ENCODE measurements at places on chromosomes 7 and 10. TPM values are rescaled to one million over a fixed set of nuclear protein-coding genes. Genes with fewer than 3 reads are reported as not detected.

Gene SLC29A4
- total RNA-seq: 2.9 TPM

Gene HABP2
- total RNA-seq: 289 TPM

DNA sequence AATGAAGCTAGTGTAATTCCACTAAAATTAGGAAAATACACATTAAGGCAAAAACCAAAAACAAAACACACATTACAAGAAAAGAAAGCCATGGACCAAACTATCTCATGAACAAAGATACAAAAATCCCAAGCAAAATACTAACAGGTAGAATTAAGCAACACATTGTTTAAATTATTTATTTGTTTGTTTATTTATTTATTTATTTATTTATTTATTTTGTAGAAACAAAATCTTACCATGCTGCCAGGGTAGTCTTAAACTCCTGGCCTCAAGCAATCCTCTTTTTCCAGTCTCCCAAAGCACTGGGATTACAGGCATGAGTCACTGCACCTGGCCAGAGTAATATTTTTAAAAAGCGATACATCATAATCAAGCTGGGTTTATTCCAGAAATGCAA is 6.8 kb upstream of the SLC29A3 start:
- DNase-seq: no peak

GRCh38 chr10:127245456-127245855 is 49.1 kb upstream of the INSYN2A start:
- DNase-seq: no peak

- no peak for DNase-seq
Measured at GRCh38 chr10:97444212-97444611, 1.6 kb downstream of the EXOSC1 start.

DNA sequence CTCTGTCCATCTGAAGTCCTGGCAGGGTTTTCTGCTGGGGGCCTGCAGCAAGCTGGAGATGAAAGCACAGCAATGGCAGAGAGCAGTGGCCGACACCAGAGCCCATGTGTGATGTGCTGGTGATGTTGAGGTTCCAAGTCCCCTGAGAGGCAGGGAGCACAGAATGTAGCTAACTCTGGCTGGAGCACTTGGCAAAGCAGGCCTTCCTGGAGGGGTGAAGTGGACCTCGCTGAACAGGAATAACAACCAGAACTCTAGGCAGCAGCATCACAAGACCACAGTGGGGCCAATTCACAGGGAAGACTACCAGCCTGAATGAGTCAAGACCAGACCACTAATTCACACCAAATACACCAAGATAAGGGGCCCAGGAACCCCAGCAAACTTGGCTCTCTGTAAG is 22.8 kb upstream of the MSMB start:
- no peak for DNase-seq

- no peak for DNase-seq
Measured at GRCh38 chr10:116998172-116998571, 6.8 kb downstream of the SHTN1 start.

Gene WIPF3
- 0.73 TPM for total RNA-seq

DNA sequence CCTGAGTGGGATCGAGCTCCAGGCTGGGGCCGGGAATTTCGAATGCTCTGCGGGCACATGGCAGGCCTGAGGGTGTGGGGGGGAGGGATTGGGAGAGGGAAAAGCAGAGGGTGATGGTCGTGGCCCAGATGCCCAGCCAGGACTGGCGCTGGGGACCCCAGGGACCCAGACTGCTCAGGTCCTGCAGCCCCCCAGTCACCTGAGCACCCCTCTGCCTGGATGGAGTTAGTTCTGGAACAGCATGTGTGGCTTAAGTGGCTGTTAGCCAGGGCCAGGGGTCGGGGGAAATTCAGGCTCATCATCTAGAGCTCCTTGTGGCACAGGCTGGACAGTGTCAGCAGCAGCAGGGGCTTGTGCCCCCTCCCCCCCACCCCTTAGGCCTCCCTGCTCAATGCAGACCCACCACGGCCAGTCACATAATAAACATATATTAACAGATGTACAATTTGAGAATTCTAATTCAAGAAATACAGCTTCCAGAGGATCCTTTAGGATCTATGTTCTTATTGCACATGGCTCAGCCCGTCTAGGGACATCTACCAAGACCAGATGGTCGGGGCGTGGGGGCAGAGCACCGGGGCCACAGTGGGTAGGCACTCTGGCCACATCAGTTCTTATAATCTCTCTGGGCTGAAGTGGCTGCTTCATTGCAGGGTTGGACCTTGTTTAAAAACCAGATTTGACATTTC is 22.2 kb downstream of the DNAJB12 start:
- DNase-seq: no peak

GRCh38 chr10:3477683-3478082 is 305.1 kb upstream of the PITRM1 start:
- no peak for DNase-seq

Gene SPACDR
- total RNA-seq: not detected

Gene OGA
- total RNA-seq: 32.8 TPM

Gene KAZALD1
- total RNA-seq: 0.78 TPM

Gene ALOX5
- total RNA-seq: 4.8 TPM

- no peak for DNase-seq
Measured at GRCh38 chr7:101960985-101961708, 143.7 kb downstream of the CUX1 start.

Gene ZNF736
- 4.3 TPM for total RNA-seq

DNA sequence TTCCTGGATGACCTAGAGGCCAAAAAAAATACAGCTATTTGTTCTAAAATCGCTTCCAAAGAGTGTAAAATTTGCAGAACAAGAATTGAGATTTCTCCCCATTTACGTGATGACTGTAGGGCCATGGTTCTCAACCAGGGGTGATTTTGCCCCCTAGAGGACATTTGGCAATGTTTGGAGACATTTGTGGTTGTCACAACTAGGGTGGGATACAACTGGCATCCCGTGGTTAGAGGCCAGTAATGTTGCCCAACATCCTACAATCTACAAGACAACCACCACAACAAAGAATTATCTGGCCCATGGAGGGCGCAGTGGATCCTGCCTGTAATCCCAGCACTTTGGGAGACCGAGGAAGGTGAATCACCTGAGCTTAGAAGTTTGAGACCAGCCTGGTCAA is 22.8 kb upstream of the MALSU1 start:
- no peak for DNase-seq

GRCh38 chr10:127999297-128000129 is 92.6 kb downstream of the PTPRE start:
- DNase-seq: no peak

Gene LIPK
- total RNA-seq: not detected

GRCh38 chr10:131280101-131280500 is 31.4 kb downstream of the TCERG1L start:
- DNase-seq: no peak

DNA sequence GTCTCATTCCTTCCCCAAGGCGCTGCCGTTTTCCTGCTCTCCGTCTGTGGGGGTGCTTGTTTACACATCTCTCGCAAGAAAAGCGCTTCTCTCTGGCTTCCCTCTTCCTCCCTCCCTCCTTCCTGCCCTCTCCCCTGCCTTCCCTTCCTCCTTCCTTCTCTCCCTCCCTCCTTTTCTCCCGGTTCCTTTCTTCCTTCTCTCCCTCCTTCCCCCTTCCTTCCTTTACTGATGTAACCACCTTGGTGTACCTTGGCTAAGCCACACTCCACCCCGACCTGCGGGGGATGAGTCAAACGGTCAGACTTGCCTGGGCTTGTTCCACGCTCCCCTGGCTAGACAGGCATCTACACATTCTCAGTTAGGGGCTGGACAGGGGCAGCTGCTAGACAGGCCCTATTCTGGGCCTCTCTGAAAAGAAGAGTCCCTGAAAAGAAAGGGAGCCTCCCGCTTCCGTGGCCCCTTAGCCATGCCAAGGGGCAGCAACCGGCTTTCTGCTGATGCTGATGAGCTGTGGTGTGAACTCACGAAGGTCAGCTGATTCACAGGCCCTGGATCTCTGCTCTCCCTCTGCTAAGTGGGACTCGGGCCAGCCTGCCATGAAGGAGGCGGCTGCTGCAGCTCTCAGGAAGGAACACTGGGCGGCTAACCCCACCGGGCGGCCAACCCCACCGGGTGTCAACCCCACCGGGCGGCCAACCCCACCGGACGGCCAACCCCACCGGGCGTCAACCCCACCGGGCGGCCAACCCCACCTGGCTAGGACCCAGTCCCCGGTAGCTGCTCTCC is 216.8 kb downstream of the TCERG1L start:
- no peak for DNase-seq

Gene MSS51
- total RNA-seq: 0.50 TPM

Gene MYO1G
- 1.0 TPM for total RNA-seq

Gene TBL2
- total RNA-seq: 16.1 TPM

GRCh38 chr10:52654201-52654600 is 118.4 kb downstream of the MBL2 start:
- no peak for DNase-seq

Gene SPOCK2
- 1.6 TPM for total RNA-seq

Gene PAPOLB
- total RNA-seq: not detected

DNA sequence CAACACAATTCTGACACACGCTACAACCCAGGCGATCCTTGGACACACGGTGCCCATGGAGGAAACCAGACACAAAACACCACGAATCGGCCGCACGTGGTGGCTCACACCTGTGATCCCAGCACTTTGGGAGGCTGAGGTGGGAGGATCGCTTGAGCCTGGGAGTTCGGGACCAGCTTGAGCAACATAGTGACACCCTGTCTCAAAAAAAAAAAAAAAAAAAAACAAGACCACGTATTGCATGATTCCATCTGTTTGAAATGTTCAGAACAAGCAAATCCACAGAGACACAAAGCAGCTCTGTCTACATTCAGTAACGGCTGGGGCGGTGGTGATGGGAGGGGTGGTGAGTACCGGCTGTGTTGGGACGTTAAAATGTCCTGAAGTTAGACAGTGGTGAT is 25.2 kb downstream of the ADAP1 start:
- peak; percentile 23 for DNase-seq

DNA sequence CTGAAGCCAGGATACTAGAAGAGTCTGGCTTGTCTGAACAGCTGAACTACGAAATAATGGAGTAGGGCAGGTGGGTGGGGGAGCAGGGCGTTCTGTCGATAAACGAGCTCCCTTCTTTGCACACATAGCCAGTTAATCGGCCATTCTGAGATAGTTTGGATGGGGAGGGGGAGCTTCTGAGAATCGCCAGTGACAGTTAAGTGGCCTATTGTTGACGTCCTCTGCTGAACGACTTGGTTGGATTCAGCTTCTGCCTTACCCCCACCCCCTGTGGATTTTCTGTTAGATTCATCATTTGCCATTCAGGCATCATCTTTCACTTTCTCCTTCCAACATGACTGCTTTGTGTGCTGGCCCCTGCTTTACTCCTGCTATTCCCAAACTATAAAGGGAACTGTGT is 520 bp downstream of the CPA5 start:
- no peak for DNase-seq

DNA sequence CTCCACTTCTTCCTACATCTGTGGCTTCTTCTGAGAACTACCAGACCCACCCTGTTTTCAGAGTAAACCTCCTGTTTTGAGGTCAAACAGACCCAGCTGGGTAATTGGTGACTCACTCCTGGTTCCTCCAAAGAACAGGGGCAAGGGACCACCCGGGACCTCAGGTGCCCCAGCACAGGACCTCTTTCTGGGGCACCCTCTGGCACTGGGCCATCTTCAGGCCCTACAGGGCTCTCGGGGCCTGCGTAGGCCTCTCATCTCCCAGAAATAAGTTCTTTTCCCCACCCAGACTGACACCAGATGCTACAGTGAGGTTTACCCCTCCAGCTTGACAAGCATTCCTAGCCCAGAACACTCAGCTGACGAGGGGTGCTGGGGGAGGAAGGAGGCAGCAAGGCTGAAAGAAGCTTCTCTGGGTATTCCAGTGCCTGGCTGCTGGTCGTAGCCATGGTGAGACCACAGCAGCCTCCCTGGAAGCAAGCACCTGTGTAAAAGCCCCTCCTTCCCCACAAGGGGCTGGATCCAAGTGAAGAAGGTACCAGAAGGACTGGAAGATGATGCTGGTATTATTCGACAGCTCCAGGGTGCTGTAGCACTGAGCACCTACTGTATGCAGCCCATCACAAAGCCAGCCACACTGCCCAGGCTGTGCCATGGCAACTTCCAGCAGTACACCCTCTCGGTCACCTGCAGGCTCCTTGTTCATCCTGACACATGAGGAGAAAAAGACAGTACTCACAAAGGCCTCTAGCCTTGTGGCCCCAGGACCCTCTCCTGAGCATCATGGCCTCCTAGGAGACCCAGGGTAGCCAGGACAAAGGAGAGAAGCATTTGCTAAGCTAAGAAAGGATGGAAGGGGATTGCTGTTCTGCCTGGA is 47.4 kb downstream of the ALOX5 start:
- no peak for DNase-seq

- no peak for DNase-seq
Measured at GRCh38 chr10:116067825-116068224, 205.2 kb downstream of the GFRA1 start.

- DNase-seq: no peak
Measured at GRCh38 chr7:47404010-47404409, 177.9 kb downstream of the TNS3 start.

Gene MAPK8
- total RNA-seq: 22.4 TPM

GRCh38 chr7:139075031-139075652 is 34.4 kb downstream of the ZC3HAV1 start:
- peak; percentile 67 for DNase-seq

GRCh38 chr7:134891262-134891695 is 95.0 kb upstream of the AGBL3 start:
- DNase-seq: peak; percentile 95

Gene DGKB
- total RNA-seq: 0.33 TPM

Gene DPYSL4
- total RNA-seq: 0.08 TPM
